ENCODE measurements at places on chromosomes 1 and 21. TPM values are rescaled to one million over a fixed set of nuclear protein-coding genes. Genes with fewer than 3 reads are reported as not detected.

GRCh38 chr1:234617986-234618736, 8.2 kb upstream of the IRF2BP2 start:
- ATAC-seq = no peak

The ANGPTL3 gene
- 2.3 TPM for total RNA-seq

DNA sequence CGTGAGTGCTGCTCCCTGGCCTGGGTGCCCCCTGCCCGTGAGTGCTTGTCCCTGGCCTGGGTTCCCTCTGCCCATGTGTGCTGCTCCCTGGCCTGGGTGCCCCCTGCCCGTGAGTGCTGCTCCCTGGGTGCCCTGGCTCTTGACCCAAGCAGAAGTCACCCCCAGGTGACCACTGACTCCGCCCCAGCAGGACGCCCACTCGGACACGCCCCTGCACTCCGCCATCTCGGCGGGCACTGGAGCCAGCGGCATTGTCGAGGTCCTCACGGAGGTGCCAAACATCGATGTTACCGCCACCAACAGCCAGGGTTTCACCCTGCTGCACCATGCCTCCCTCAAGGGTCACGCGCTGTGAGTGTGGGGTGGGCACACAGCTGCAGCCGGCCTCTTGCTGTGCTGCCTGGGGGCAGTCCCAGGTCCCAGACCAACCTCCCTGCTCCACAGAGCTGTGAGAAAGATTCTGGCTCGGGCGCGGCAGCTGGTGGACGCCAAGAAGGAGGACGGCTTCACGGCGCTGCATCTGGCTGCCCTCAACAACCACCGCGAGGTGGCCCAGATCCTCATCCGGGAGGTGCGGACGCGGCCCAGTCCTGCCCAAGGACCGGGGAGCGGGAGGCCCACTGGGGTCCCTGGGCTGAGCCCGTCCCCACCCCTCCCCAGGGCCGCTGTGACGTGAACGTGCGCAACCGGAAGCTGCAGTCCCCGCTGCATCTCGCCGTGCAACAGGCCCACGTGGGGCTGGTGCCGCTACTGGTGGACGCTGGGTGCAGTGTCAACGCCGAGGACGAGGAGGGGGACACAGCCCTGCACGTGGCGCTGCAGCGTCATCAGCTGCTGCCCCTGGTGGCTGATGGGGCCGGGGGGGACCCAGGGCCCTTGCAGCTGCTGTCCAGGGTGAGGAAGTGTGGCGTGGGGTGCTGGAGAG, 3.9 kb upstream of the MMP23B start:
- no peak for ATAC-seq

The MTARC1 gene
- 5.4 TPM for total RNA-seq

The SHISAL2A gene
- total RNA-seq = 1.0 TPM

DNA sequence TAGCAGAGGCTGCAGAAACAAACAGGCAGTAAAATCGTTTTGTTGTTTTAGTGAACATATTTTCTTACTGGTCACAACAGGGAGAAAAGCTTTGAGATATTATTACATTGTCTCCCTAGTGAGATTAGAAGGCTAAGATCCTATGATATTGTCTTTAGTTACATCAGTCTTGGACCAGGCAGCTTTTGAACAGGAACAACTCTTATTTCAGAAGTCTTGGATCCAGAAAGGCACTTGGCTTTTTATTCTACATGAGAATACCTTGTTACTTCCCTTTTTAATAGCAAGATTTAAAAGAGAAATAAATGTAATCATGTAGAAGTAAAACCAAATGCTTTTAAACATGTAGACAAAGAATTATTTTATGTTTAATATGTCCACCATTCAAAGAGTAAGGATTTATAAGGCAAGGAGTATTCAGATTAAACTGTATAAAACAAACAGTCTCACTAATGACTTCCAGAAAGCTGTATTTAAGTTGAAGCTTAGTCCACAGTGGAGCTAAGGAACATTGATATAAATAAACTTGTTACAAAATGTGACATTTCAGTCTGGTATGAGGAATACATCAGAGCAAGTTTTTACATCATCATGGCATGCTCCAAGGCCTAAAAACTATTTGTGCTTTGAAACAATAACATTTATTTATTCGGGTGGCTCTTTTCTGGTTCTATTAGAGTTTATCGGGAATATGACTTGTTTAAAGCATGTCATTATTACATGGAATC, 72.2 kb downstream of the PHTF1 start:
- ATAC-seq = no peak

DNA sequence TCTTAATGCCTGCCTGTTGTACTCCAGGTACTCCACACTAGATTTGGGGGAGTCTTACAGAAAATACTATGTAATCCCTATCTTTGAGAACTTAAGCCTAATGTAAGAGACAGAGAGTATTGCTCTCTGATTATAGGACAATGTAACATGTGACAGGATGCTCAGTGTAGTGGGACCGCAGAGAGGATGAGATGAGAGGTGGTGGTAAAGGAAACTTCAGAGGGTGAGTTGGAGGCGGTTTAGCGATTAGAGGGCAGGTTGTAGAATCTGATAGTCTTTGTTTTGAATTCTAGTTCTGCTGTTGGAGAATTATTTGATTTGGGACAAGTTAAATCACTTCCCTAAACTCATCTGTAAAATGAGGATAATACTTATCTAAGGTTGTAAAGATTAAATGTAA, 5.4 kb downstream of the SOAT1 start:
- no peak for ATAC-seq

- peak; percentile 100 for ATAC-seq
Observed at GRCh38 chr1:36420836-36421317, 23.2 kb upstream of the LSM10 start.

DNA sequence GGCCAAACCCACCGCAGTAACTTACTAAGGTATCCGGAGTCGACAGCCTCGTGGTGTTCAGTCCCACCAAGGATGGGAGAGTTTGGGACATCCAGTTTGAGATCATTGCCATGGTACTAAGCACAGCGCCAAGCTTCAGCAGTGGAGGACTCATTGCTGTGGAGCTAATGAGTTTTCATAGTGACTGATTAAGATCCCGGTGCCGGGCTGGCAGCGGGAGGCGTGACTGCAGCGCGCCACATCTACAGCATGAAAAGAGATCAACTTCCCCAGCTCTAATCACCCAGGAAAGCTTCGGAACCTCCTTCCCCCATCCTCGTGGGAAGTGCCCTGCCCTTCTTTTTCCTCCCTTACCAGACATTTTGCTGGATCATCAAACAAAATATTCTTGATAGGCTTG, 149.9 kb downstream of the OLFM3 start:
- no peak for ATAC-seq

The KAZN gene
- total RNA-seq = 31.4 TPM

DNA sequence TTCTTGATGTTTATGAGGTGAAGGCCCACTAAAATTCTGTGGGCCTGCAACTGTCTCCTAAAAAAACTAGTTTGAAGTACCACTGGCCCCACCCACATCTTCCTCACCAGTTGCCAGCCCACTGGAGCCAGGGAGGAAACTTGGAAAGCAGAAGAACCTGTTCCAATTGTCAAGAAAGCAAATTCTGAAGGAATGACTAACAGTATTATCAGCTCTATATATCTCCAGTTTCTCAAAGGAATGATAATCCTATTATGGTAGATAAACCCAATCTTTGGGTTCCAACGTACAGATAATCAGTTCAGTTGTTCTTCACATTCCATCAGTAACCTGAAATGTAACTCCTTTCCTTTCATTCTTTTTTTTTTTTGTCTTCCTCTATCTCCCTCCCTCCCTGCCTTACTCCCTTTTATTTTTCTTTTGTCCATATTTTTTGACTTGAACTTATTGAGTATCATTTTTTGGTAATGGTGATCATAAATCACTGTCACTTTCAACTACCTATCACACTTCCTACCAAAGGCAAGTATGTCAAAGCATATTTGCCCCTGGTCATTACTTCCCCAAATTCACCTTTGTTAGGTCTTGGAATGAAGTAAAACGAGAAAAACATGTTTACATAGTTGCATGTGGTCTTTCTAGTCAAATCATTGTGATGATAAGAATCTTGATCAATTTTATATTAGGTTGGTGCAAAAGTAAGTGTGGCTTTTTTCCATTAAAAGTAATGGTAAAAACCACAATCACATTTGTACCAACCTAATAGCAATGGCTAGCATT, 943.4 kb downstream of the TTLL7 start:
- ATAC-seq = no peak

DNA sequence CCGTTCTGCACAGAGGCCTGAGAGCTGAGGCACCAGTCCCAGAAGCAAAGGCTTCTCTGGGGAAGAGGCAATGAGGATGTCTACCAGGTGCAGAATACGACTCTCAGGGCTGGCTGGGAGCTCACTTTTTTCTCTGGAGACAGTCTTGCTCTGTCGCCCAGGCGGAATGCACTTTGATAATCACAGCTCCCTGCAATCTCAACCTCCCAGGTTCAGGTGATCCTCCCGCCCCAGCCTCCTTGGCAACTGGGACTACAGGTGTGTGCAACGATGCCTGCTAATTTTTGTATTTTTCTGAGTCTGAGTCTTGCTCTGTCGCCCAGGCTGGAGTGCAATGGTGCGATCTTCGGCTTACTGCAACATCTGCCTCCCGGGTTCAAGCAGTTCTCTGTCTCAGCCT, 17.6 kb downstream of the NADK start:
- ATAC-seq = no peak

GRCh38 chr21:43575473-43575844, 83.8 kb downstream of the HSF2BP start:
- no peak for ATAC-seq

DNA sequence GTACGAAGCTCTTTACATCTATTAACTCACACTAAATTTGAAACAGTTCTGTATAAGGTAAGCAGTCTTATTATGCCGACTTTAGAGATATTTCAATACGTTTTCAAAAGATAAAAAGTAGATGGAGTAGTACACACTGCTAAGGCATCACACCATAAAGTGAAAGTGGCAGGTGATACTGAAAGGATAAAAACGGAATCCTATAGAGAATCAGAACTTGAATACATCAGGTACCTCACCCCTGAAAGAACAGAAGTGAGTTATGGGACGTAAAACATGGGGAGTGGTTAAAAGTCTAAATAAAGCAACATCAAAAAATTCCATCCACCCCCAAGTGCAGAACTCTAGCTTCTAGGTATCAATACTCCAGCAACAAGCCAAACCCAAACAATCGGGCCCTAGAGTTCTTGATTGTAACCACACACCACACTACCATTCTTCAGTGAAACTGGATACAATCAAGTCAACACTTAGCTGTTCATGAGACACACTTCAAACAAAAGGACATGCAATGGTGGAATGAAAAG, 142.6 kb downstream of the SMYD3 start:
- no peak for ATAC-seq

The SLC45A1 gene
- 0.66 TPM for total RNA-seq

- ATAC-seq = no peak
Observed at GRCh38 chr1:108845991-108846390, 10.9 kb downstream of the AKNAD1 start.

DNA sequence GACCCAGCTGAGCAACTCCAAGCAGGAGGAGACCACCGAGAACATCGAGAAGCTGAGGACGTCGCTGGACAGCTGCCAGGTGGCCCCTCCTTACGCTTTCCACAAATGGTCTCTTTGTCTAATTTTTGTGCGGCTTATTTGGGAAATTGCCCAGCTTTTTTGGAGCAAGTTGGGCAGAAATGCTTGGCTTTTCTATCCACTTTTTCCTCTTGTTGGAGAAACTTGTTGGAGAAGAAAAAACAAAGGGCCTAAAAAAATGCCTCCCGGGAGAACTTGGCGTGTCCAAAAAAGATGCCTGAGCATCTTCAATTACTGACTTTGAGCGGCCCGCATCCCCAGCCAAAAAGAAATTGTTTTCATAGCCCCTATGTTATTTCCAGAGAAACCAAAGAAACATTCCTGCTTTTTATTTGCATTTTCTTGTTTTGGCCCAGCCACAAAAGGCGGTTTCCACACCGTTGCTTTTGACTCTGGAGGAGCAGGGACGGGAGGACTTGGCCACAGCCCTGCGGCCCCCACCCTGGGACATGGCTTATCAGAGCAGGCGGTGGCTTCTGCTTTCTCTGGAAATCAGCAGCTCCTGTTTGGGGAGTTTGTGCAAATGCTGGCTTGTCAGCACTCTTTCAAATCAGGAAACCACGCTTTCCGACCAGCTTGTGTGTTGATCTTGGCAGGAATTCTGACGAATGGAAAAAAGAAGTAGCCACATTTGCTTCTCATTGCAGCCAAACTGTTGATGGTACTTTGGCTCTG, 81.2 kb upstream of the EFHD2 start:
- no peak for ATAC-seq

GRCh38 chr1:212285685-212286555, 710 bp downstream of the PPP2R5A start:
- ATAC-seq = peak; percentile 28

DNA sequence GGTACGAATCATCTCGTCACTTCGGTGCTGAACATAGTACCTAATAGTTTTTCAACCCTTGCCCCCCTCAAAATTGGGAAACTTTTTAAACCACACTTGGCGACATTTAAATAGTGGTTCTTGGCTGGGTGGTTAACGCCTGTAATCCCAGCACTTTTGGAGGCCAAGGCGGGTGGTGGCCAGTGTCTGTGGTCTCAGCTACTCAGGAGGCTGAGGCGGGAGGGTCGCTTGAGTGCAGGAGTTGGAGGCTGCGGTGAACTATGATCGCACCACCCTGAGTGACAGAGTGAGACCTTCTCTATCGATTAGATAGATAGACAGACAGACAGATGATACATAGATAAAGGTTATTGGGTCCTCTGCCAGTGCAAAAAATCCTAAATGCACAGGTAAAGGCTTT, 55.5 kb upstream of the RASAL2 start:
- ATAC-seq = no peak

DNA sequence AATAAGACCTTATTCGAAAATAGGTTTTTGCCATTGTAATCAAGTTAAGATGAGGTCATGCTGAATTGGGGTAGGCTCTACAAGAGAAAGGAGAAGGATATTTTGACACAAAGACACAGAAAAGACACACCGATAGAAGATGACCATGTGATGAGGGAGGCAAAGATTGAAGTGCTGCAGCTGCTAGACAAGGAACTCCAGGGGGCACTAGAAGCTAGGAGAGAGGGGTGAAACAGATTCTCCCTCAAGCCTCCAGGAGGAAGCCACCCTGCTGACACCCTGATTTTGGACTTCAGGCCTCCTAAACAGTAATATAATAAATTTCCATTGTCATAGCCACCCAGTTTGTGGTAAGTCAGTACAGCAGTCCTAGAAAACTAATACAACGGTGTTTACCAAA, 506.8 kb upstream of the CAMK1G start:
- ATAC-seq = no peak

The RGS7 gene
- 11.4 TPM for total RNA-seq

The FAF1 gene
- total RNA-seq = 47.6 TPM

GRCh38 chr1:67834246-67834877, 1.1 kb upstream of the GNG12 start:
- no peak for ATAC-seq

The SPATA21 gene
- total RNA-seq = 0.17 TPM

- no peak for ATAC-seq
Observed at GRCh38 chr1:165762725-165763124, 5.9 kb downstream of the TMCO1 start.

The ZMYND12 gene
- 0.26 TPM for total RNA-seq

The TAL1 gene
- 1.0 TPM for total RNA-seq

GRCh38 chr1:172754609-172755008, 95.7 kb downstream of the FASLG start:
- ATAC-seq = no peak

The CNR2 gene
- not detected for total RNA-seq

GRCh38 chr21:24594082-24594481, 1013.2 kb downstream of the MRPL39 start:
- no peak for ATAC-seq

The EFCAB14 gene
- total RNA-seq = 15.1 TPM

GRCh38 chr1:157438613-157439012, 113.7 kb downstream of the FCRL5 start:
- no peak for ATAC-seq
